ENCODE measurements at places on chromosomes 7 and 10.
A peak's percentile ranks its signal among the peaks of the same experiment; 100 is the strongest.

- no peak for DNase-seq
Measured at GRCh38 chr7:116334555-116334954, 124.2 kb downstream of the TES start.

- no peak for DNase-seq
Measured at GRCh38 chr7:121945480-121946236, 72.7 kb downstream of the PTPRZ1 start.

DNA sequence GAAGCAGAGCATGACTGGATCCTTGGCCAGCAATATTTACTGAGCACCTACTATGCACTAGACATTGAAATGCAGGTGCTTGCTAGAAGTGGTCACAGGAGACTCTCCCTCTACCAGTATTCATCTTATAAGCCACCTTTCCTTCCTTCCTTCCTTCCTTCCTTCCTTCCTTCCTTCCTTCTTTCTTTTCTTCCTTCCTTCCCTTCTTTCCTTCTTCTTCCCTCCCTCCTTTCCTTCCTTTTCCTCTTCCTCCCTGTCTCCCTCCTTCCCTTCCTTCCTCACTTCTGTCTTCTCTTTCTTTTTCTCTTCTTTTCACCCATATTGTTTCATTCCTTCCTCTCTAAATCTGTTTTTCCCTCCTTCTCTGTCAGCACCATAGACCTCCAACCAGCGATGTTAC, 47.3 kb upstream of the TCF7L2 start:
- no peak for DNase-seq

DNA sequence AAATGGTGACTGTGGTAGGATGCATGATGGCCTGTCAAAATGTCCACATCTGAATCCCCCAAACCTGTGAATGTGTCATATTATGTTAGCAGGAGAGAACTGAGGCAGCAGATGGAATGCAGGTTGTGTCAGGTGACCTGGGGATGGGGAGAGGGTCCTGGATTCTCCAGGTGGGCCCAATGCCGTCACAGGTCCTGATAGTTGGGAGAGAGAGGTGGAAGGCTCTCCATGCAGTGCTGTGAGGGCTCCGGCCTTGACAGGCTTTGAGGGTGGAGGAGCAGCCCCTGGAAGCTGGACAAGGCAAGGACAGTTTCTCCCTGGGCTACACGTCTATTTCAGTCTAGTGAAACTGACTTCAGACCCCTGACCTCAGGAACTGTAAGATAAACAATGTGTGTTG, 330.9 kb upstream of the ZNF32 start:
- DNase-seq, result no peak

GRCh38 chr10:13708256-13708990, 121.7 kb downstream of the PRPF18 start:
- no peak for DNase-seq

- no peak for DNase-seq
Measured at GRCh38 chr10:58217612-58218011, 50.1 kb downstream of the IPMK start.

DNA sequence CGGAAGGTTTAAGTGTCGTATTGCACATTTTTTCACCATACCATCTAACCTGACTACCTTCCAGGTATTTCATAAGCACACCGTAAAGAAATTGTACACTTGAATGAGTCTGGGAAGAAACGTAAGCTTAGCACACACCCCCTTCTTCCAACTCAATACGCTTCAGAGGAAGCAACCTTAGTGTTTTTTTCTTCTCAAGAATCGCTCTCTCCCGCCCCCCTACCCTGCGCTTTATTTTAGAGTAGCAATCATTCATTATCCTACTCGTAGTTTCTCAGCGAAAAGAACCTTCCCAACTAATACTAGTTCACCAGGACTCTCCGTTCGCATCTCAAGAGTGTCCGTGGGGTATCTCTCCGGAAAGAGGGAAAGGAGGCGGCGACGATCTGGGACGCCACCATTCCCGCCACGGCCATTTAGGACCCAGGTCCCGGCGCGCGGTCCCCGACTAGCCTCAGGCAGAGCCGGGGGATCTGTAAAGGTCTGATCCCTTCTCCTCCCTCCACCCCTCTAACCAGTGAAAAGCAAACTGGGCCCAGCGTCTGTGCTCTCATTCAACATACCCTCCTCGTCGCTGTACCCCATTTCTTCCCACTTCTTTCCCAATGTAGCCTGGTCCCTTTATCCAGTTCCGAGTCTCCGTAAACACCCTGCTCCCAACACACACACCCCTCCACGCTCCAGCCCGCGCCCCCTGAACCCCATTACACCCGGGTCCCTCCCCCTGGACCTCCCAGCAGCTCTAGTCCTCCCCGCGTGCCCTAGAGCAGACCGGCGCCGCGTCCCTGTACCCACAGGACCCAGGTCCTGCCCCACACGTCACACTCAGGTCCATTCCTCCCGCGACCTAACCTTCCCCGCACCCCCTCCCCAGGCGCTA, 16.0 kb downstream of the MYOZ1 start:
- peak; percentile 26 for DNase-seq

GRCh38 chr10:43026039-43026973, 50.6 kb upstream of the RET start:
- no peak for DNase-seq

DNA sequence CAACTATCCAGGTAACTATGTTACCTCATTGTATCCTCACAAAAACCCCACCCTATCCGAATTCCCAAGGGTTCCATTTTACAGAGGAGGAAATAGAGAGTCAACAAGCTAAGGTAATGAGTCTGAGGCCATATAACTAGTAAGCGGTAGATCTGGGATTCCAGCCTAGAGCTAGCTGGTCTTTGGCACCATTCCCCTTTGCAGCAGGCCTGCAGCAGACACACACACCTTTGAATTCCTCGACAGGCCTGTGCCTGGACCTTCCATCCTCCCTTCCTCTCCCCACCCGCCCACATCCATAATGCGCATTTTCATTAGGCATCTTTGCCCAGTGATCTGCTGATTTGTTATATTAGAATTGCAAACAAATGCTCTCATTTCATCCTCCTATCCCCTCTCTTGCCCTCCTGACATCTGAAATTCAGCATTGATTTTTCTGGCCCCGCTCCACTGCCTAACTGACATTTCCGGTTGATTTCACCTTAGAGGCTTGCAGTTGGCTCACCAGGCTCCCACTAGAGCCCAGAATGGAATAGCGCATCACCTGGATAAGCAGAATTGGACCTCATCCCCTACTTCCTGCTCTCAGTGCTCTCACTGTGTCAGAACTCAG, 129.5 kb downstream of the PLXNA4 start:
- no peak for DNase-seq

DNA sequence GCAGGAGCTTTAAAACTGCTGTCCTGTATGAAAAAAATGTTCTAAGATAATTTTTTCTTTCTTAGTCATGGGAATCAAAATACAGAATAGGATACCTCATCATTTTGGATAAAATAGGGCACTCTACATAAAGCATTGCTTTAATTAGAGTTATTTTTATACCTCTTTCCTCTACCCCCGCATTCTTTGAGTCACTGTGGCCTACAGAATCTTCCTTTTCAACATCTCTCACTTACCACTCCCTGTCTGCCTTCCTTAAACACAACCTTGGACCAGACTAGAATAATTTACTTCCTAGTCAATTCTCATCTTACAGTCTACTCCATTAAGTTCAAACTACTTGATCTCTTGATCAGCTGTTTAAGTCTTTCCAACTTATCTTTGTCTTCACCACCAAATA, 462.3 kb downstream of the PHTF2 start:
- DNase-seq, result no peak

GRCh38 chr7:2202901-2203765, 29.6 kb downstream of the MAD1L1 start:
- peak; percentile 11 for DNase-seq

- DNase-seq, result no peak
Measured at GRCh38 chr7:159192725-159193453, 48.2 kb upstream of the VIPR2 start.

GRCh38 chr10:75971402-75972211, 540.2 kb downstream of the LRMDA start:
- DNase-seq, result no peak

DNA sequence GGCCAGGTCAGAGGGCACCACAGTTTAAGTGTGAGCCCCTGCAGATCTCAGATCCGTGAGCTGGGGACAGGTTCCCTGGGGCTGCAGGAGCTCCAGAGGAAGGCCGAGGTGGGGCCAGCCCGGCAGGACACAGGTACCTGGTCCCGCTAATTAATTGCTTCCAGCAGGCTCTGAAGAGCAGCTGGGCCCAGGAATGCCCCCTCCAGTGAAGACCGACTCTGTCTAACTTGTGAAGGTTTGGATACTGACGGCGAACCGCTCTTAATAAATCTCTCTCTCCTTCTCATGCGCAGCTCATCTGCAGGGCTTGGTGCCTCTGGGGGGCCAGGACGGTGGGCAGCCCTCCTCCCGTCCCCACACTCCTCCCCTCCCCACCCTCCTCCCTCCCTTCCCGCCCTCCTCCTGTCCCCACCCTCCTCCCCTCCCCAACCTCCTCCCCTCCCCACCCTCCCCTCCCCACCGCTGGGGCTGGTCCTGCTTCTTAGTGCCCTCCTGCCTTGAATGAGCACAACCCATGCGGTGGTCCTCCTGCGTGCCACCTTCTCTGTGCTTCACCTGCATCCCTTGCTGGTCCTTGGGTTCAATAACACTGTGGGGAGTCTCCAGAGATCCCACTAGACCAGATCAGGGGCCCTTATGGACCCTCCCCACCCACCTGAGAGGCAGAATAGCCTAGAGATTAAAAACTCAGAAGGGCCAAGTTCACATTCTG, 38.3 kb downstream of the PDGFA start:
- DNase-seq, result no peak

DNA sequence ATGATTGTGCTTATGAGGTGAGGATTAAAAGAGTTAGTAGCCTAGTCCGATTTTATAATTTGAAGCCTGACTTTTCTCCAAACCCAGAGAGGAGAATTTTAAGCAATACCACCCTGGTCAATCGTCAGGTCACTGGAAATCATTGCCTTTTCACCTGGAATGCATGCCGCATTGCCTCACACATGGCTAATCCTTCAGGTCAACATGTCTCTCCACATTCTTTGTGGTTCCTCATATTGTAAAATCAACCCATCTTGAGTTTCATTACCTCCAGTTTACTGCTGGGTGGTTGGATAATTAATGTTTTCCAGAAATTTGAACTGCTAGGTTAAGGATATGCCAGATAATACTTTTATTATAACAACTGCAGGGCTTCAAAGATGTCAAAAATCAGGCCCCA, 55.6 kb upstream of the SEMA3E start:
- no peak for DNase-seq

DNA sequence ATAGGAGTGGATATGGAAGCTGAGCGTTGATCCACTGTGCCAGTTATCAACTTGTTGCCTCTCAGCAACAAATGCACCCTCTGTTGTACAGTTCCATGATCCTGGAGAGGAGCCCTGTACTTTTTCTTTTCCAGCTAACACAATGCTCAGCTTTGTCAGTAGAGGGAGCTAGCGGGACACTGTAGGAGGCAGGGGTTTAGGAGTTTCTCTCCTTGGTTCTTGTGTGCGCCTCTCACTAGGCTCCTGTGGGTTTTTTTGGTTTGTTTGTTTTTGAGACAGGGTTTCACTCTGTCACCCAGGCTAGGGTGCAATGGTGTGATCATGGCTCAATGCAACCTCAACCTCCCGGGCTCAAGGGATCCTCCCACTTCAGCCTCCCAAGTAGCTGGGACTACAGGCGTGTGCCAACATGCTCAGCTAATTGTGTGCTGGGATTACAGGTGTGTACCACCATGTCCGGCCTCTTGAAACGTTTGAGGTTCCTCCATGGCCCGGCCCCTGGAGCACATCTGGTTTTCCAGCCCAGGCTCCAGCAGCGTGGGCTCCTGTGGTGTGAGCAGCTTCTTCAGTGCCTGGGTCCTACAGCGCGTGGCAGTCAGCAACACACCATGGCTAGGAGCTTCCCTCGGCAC, 12.0 kb upstream of the MARVELD1 start:
- DNase-seq, result peak; percentile 36

DNA sequence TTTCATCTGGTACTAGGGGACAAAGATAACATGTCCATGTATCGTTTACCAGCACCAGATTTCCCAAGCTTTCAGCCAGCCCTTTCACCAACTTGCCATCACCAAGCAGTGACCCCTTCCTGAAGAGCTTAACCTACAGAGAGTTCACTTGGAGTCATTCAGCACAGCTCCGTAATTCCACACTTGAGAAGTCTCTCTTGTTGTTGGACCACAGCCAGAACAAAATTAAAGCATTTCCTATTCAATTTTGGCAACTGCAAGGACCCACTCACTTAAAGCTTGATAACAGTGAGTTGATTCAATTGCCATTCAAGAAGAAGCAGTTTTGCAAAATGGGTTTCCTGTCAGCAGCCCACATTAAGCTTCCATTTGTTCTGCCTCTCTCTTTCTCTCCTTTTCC, 88.5 kb upstream of the LRRTM3 start:
- no peak for DNase-seq

DNA sequence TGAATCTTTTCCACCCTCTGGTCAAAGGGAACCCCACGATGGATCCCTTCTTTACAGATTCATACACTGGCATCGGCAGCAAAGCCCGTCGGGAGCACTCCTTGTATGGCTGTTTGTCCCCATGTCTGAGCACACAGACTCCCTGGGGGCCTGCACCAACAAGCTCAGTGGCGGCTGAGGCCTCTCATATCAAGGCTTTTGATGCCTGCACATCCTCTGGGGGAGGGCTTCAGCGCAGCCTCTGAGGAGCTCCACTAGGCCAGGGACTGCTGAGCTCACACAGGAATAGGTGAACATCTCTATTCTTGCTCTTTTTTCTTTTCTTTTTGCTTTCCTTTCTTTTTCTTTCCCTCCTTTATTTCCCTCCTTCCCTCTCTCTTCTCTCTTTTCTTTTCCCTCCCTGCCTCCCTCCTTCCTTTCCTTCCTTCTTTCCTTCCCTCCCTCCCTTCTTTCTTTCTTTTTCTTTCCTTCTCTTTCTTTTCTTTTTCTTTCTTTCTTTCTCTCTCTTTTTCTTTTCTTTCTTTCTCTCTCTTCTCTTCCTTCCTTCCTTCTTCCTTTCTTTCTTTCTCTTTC, 174.6 kb downstream of the CCDC3 start:
- DNase-seq, result no peak

DNA sequence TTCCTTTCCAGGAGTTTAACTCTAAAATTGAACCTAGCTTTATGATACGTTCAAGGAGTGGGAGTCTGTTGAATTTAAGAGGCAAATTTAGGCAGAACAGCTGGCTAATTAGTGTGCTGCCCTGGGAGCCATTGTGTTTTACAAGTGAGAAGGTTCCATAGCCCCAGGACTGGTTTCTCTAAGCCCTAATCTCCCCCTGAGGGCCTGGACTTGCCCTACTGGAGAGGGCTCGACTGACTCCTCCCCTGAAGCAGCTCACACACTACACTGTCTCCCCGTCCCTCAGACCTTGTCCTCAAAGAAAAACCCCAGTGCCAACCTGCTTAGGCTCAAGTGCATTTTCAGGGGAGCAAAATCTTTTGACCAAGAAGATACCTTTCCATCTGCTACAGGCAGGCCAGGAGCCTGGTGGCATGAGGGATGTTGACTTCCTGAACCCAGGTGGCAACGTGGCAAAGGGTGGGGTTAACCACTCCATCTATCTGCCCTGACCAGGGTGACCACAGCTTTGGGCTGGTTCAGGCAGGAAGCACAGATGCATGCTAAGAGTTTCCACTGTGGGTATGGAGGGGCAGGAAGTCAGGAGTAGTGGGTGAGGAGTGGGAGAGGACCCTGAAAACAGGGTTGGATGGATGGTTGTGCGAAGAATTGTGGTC, 68.9 kb upstream of the CARD11 start:
- DNase-seq, result no peak
